ENCODE measurements at places on chromosomes 3 and 15.
A peak's percentile ranks its signal among the peaks of the same experiment; 100 is the strongest.

GRCh38 chr3:101391413-101391950 is 71.1 kb upstream of the IMPG2 start:
- no peak for DNase-seq

DNA sequence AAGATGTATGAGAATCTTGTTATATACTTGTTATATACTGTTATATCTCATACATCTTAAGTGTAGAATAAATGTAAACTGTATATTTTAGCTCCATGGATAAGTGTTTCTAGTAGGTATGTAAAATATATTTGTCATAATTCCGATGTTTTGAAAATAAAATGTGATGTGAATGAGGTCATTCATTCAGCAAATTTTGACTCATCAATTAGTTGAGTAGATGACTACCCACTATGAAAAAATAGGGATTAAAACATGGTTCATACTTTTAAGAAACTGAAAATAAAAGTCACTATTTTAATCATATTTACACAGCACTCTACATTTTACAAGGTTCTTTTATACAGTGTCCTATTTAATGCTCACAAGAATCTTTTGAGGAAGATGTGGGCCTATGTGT is 28.4 kb upstream of the CNTN3 start:
- DNase-seq: no peak

- no peak for DNase-seq
Observed at GRCh38 chr3:150235799-150236198, 172.3 kb upstream of the TSC22D2 start.

DNA sequence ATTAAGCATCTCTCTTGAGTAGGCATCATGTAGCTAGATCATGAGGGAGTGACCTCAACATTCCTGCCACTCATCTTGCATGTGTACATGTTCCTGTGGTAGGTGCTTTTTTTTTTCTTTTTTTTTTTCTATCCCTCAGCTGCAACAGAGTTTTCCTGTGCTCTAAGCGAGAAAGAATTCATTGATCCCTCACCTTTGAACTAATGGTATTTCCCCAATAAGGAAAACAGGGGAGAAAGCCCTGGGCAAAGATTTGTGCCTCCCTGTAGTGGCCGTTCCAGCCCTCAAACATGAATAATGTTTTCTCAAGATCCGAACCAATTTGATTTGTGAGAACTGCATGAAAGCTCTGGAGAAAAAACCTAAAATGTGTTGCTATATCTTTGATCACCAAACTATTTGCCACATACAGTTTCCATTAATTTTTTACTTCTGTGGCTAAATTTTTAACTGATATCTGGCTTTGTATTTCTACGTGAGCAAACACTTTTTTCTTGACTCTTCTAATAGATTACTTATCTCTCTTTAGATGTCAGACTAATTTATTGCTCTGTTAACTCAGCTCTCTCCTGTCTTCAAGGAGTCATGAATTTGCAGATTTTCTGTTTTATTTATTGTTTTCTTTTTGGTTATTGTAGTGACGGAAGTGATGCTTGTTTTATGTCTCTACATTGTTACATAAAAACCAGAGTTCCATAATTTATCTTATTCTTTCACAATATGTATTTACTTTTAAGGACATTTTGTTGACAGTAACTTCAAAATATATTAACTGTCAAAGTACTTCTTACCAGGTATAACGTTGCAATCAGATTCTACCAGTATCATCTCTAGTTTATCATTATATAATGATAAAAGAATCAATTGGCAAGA is 1396.5 kb downstream of the OTOL1 start:
- no peak for DNase-seq

GRCh38 chr15:90598031-90598577 is 68.4 kb downstream of the CRTC3 start:
- no peak for DNase-seq

GRCh38 chr15:70082281-70082900 is 15.3 kb downstream of the TLE3 start:
- DNase-seq: no peak

- DNase-seq: no peak
Observed at GRCh38 chr3:96915445-96915844, 101.1 kb downstream of the EPHA6 start.

DNA sequence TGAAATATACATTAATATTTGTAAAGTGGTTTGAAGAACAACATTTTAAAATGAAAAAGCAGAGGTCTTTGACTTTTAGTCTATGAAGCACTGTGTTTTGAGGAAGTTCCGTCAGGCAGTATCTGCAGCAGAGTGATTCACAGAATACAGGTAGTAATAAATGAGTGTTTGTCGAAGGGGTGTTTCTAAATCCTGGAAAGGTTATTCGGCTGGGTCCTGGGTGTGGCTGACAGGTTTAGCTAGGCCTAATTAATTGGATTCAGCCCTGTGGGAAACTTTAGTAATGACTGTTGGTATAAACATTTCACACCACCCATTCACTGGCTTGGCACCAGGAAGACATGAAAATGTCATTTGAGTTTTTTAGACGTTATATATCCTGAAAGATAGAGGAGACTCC is 51.3 kb downstream of the TIPARP start:
- DNase-seq: no peak

DNA sequence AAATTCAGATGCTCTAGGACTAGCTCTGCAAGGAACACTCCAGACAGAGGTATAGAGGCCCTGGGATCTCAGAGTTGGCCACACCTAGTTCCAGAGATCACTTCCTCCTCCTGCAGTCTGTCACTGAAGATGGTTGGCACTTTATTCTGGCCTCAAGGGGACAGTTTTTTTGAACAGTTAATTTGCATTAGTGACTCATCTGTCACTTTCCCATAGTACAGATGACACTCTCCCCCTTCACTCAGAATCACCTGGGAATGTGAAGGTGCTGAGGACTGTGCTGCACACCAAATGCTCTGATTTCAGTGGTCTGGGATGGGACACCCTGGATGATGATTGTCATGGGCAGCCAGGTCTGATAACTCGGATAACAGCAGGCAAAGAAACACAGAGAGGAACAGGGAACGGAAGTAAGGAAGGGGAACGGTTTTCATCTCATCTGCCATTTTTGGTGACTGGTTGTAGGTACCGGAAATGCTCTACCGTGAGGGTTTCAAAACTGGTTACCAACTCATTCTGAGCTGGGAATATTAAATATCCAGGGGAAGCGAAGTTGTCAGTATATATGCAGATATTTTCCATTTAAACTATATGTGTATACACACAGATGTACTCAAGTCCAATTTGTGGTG is 232.5 kb upstream of the ST8SIA2 start:
- DNase-seq: no peak

DNA sequence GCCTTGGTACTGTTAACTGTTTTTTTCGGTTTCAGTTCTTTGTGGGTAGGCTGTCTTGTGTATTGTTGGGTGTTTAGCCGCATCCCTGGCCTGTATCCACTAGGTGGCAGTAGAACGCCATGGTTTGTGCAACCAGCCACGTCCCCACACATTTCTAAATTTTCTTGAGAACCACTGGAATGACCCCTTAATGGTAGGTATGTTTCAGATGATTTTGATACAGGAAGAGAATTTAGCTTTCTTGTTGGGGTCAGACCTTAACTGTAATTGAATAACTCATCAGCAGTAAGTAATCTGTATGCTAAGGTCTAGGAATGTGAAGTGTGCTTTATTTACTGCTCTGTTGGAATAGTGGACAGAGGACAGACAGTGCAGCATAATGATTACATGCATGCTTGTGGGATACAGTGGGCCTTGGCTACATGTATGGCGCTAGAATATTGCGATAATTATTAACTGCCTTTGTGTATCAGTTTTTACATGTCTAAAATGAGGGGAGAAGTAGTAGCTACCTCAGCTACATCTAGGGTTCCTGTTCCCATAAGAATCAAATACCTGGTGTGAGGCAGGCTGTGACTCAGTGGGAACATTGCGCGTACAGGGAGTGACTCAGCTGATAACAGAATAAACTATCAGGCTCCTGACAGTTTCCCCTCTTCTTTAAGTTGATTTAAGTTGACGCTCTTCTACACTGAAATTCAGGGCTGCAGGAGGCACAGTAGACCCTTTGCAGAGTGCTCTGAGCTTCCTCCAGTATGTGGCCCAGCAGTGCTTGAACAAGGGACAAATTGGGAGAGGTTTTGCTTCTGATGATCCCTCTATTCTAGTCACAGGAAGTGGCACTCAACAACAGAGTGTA is 25.0 kb upstream of the GPR171 start:
- DNase-seq: peak; percentile 49

GRCh38 chr3:150449169-150449721 is 41.1 kb downstream of the TSC22D2 start:
- DNase-seq: no peak

DNA sequence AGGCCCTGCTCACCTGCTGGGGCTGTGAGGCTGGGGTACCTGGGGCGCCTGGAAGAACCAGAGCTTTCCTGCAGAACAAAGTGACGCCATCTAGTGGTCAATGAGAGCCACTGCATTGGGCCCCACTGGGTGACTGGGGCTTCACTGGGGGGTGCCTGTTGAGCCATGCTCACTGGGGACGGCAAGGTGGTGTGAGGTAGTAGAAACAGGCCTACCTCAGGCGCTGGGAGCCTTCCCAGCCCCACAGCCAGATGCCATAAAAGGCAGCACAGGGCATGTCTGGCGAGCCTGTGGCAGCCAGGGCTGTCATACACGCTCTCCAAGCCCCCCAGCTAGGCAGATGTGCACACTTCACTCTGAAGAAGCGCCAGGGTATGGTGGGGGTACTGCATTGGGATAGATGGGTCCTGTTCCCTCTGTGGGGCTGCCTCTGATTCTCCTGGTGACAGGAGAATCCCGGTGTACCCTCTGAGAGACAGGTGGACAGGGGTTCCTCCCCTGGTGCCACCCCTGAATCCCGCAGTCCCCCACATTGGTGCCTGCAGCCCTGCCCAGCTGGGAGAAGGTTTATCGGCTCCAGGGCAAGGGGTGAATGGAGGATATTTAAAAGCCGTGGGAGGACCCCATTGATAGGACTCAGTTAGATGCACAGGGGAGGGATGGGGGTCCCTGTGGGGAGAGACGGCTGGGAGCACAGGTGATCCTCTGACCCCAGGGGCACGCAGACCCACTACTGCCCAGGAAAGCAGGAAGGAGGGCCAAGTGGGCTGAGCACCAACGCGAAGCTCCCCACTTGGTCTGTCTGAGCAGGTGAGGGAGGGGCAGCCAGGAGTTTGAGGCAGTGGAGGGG is 178.8 kb downstream of the NSMCE3 start:
- DNase-seq: no peak

DNA sequence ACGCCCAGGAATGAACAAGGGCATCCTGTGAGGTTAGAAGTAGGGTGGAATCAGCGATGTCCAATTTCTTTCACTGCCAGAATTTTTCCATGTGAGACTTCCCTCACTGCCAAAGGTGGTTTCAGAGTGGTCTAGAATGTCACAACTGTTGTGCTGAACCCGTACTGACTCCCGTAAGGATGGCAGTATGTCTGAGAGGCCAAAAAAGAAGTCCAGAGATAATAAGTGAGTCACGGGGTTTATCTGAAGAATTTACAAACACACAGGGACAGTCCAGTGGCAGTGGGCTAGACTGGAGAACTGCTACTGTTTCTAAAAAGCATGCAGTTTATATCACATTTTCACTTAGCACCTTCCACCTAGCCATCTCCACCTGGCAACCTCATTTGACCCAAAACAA is 160.6 kb upstream of the ATP10A start:
- no peak for DNase-seq

DNA sequence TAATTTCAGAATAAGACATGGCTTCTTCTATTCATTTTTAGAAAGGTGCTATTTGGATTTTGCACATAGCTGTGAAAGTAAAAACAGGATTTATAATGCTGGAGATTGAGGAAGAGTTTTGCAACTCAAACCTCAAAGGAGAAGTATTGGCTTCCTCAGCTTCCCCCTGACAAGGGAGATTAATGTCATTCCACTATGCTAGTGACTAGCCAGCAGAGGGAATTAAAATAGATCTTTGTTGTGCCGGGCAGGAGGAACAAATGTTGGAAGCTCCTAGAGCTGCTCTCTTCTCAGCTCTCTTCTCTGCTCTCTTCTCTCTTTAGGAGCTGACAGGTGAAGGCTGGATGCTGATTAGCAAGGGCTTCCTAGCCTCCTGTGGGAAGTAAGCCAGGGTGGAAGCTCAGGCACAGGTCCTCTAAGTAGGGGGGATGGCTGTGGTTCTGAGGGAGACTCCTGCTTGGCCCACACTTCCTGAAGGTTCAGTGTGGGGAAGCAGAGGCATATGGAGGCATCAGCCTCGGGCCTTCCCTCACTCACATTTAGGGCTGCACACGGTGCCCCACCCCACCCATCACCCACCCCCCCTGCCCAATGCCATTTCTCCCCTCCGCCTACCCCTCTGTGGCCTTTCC is 29.6 kb downstream of the CX3CR1 start:
- peak; percentile 88 for DNase-seq

GRCh38 chr3:180229113-180229512 is 192.4 kb upstream of the PEX5L start:
- DNase-seq: no peak

DNA sequence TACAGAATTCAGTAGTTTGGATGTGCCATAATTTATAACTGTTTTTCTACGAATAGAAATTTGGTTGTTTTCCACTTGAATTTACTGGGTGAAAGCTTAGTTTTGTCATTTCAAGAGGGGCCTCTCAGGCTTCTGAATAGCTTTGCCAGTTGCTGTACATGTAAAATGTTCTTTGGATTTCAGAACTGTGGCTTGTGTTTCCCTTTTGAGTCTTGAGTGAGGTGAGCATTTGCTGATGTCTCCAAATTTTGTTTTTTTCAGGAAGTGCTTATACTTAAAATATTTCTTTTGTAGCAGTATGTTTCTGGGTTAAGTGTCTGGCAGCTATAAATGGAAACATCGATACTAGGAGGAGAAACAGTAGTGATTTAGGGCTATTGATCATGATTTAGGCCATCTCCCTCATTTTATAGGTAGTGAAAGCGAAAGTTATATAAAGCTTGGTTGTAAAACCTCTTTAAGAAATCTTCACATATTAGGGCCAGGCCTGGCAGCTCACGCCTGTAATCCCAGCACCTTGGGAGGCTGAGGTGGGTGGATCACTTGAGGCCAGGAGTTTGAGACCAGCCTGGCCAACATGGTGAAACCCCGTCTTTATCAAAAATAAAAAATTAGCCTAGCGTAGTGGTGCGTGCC is 9.2 kb upstream of the TRAK1 start:
- DNase-seq: no peak

GRCh38 chr3:37029516-37030163 is 36.3 kb downstream of the MLH1 start:
- DNase-seq: no peak

GRCh38 chr15:31997711-31998110 is 32.6 kb upstream of the CHRNA7 start:
- DNase-seq: no peak

GRCh38 chr3:158471639-158472294 is 99.2 kb upstream of the MLF1 start:
- DNase-seq: no peak

DNA sequence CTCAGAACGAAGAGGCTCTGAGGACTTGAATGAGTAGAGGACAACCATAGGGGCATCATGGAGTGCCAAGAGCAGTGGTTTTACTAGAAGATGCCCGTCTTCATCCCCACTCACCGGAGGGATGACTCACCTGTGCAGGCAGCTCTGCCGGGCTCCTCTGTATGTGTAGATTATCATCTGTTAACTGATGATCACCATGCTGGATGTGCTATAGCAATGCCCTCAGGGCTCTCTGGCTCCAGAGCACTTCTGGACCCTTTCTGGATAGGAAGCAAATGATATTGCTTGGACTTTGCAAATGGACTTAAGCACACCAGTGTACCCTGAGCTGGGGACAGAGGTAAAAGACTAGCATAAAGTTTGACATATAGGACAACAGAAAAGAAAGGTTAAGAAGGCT is 10.2 kb upstream of the TGFBR2 start:
- no peak for DNase-seq
